Suppressor macrophage (primary cell): ENCODE measurements at places on chromosomes 2 and 18.
A peak's percentile ranks its signal among the peaks of the same experiment; 100 is the strongest.

DNA sequence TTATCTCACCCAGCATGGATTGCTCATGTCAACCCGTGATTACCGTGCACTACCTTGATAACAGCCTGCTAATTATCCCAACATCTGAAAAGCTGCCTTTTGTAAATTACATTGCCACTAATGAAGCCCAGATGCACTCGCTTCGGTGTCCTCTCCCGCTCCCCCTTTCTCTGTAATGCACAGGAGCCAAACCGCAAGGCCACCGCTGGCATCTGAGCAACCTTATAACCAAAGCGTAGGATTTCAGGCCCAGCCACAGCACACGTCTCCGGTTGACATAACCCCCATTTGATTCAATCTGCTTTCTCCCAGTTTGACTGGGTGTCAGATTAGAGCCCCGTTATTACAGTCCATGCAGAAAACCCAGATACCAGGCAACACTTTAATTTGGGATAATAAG lies 341.2 kb downstream of the ALK start:
- no peak for DNase-seq

GRCh38 chr2:54845514-54845913 lies 122.1 kb downstream of the EML6 start:
- DNase-seq = no peak

DNA sequence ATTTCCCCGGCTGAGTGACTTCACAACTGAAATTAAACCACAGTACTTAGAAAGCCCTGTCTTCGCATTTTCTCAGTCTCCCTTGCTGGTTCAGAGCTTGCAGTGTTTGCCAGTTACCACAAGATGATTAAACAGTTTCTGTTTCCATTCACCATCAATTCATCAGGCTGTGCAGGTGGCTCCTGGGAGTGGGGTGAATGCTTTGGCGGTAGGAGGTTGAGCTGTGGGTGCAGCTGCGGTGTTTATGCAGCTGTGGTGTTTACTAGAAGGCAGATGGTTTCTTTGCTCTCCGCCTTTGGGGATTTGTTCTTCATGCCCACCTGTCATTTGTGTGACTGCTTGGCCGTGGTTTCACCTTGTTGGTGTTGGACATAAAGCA lies 16.1 kb downstream of the ACOXL start:
- no peak for DNase-seq

DNA sequence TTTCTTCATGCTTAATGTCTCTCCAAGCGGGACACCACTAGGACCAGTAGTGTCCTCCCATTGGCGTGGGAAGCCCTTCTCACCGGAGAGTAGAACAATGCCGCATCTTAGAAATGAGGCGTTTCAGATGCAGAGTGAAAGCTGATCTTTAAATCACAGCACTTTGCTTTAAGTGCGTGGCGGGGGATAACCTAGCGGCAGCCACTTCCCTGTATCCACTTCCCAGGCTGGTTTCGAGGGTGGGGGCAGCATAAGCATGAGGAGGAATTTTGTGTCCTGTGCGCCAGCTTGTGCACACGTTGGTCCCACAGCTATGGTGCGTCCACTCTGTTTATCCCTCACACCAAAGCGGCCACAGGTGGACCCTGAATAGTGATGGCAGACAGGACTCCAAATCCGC lies 63.1 kb downstream of the MBP start:
- DNase-seq = peak; percentile 37

DNA sequence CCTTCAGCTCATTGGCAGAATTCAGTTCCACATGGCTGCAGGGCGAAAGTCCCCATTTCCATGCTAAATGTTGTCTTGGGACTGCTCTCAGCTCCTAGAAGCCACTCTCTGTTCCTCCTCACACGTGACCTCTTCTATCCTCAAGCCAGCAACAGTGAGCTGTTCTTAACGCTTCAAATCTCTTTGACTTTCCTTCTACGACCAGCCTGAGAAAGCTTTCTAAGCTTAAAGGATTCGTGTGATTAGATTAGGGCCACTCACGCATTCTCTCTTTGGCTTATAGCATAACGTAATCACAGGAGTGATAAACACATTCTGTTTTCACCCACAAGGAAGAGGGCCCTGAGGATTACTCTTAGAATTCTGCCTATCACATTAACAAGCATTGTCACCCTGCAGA lies 29.8 kb upstream of the LAMA1 start:
- no peak for DNase-seq

DNA sequence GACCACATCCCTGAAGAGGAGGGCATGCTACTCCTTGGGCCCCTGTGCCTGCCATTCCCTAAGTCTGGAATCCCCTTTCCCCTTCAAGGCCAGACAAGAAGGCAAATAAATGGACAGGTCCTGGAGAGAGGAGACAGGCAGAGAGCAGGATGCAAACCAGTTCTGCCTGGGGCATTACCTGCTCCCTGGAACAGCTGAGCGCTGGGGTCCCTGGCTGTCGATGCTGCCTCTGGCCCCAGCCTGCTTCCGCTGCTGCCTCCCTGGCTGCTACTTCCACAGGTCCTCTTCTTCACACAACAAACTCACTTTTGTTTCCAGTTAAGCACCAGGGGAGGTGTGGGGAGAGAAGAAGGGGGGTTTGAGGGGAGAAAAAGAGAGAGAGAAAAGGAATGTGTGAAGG lies 53.1 kb downstream of the SLC4A5 start:
- no peak for DNase-seq

- DNase-seq = no peak
Observed at GRCh38 chr18:69205925-69206324, 194.8 kb upstream of the DOK6 start.

DNA sequence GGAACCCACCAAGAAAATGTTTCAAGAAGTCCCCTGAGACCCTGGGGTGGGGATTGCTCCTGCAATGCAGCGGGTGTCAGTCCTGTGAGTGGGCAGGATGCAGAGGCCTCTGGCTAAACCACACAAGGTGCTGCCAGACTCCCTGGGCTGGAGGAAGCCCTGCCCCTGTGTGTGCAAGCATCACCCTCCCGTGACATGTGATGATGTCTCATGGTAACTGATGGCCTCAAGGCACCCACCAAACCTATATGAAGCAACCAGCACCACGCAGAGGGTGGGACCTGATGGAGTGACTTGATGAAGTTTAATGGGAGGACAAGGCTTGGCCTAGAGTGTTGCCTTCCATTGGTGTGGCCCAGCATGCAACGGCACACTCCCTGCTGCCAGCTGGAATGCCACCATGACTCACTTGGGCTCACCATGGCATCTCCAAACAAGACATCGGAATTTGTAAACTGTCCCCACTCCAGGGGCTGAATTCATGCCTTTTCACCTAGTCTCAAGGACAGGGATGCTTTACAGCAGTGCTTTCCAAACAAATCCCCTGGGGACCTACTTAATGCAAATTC lies 8.7 kb upstream of the SLC14A1 start:
- DNase-seq = peak; percentile 36

DNA sequence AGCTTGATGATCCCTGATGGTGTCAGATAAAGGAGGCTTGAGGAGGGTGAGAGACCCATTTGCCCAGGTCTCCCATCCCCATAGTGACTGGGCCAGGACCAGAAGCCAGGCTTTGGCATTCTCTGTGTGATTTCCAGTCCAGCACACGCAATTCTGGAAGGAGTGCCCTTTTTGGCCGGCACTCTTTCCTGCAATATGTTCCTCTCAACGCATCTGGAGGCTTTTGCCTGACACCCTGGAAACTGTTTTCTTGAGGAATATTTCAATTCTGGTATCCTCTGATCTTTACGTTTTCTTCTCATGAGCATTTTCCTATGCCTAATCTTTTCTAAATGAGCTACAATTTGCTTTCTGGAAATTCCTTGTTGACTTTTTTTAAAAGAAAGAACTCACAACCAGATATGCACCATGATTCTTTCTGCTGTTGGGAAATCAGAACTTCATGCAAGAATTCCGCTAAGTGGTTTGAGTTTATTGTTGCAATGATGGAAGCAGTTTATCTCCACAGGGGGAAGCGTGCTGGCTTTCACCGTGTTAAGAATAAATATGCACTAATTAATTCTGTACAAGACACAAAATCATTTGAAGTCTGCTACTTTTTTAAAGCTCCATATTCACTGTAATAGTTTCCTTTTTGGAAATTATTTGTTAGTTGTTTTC lies 143.7 kb downstream of the NAPG start:
- DNase-seq = peak; percentile 4

- DNase-seq = no peak
Observed at GRCh38 chr18:50472941-50473340, 86.9 kb upstream of the MAPK4 start.

GRCh38 chr2:68709421-68709911 lies 25.1 kb upstream of the ARHGAP25 start:
- peak; percentile 66 for DNase-seq

DNA sequence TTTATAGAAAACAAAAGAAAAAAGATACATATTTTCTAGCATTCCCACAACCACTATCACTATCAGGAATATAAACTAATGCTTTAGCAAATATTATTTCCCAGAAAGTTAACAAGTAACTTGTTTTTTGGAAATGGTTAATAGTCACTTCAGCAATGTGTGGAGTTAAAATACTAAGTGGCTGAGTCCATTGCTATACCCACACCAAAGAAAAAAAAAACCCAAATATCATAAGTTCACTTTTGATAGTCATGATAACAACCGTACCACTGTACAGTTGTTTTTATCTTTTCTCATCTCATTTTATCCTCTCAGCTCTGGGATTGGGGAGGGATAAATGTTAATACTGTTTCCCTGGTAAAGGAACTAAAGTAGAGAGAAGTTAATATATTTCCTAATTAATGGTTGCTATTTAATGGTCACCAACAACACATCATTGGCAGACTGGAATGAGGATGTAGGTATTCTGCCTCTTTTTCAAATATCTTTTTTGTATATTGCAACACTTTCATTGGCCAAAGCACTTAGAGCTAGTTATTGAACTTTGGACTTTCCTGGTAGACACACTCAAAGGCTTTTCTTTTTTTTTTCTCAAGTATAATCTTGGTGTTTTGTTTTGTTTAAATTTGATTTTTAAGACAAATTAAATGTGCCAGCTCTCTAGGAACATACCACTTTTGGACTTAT lies 18.4 kb upstream of the KANSL1L start:
- DNase-seq = no peak

DNA sequence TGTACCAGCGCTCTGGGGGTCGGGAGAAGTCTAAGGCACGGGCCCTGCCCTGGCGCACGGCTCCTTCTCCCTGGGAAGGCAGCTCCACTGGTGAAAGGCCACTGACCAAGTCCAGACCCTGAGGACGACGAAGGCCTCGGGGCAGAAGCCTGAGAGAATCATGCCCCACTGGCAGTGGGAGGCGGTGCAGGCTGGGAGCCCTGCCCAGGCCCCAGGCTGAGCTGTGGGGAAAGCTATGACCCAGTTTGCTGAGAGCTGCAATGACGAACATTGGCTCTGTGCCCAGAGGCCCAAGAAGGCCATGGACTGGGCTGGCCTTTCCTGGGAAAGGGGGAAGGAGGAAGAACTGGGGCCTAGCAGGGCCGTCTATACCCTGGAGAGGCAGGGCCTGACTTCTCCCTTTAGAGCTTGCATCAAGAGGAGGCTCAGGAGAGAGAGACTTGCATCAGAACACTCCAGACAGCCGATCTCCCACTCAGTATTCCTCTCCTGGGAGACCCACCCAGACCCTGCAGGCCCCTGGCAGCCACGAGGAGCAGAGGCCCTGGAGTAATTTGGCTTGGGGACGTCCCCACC lies 32.9 kb downstream of the HS1BP3 start:
- peak; percentile 100 for DNase-seq

DNA sequence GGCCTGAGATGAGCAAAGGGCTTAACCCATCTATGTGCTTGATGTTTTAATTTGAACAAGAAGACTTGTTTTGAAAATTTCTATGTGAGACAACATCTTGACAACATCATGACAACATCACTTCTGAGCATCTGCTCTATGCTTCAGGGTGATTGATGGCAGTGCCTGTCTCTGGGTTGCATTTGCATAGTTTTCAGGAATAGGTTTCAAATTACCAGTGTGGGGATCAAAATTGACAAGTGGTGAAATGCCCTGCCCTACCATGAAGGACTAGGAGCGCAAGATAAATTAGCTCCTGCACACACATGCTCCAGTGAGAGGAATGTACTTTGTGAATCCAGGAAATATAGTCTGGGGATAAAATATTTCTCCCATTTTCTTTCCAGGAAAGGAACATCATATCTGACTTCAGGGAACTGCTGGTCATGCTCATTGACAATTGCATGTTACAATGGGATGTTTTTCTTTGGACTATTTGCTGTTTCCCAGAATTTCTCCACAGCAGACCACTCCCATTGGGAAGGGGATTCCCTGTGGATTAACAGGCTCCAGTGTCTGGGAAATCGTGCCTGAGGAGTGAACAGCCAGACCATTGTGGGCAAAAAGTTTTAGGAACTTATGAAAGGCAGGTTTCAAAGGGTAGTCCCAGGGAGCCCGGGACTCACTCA lies 45.3 kb upstream of the IL1R2 start:
- DNase-seq = no peak

DNA sequence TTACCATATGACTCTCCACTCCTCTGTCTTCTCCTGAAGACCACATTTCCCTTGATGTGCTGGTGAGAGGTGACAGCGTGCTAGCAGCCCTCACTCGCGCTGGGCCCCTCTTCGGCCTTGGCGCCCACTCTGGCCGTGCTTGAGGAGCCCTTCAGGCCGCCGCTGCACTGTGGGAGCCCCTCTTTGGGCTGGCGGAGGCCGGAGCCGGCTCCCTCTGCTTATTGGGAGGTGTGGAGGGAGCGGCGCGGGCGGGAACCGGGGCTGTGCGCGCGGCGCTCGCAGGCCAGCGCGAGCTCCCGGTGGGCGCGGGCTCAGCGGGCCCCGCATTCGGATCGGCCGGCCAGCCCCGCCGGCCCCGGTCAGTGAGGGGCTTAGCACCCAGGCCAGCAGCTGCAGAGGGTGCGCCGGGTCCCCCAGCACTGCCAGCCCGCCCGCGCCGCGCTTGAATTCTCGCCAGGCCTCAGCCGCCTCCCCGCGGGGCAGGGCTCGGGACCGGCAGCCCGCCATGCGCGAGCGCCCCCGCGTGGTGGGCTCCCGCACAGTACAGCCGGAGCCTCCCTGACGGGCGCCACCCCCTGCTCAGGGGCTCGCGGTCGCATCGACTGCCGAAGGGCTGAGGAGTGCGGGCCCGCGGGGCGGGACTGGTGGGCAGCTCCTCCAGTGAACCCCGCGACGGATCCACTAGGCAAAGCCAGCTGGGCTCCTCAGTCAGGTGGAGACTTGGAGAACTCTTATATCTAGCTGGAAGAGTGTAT lies 246.6 kb upstream of the REG3G start:
- no peak for DNase-seq

GRCh38 chr2:31937741-31938140 lies 73.1 kb downstream of the MEMO1 start:
- DNase-seq = no peak

GRCh38 chr18:44946529-44947113 lies 265.9 kb downstream of the SETBP1 start:
- DNase-seq = no peak

DNA sequence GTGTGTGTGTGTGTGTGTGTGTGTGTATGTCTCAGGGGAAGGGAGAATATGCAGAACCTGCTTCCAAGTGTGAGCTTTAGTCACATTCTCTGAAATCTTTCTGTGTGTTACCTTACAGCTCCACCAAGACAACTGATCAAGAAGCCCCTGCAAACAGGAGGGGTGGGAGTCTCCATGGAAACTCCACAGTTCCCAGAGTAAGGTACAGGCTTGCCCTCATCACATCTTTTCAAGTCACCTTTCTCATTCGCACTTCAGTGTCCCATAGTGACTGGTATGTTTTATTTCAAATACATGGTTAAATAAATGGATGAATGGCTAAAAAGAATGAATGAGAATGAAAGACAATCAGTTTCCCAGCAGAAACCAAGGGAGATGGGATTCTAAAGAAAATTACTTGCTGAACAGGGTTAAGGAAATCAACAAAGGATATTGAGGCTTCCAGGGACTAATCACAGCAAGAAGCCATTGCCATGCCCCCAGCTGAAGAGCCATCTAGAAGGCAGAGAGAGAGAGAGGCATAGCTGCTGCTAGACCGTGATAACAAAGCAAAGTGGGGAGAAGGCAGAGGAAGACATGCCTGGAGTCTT lies 987.2 kb upstream of the CELF4 start:
- DNase-seq = no peak

GRCh38 chr2:219671279-219671678 lies 43.8 kb downstream of the SLC4A3 start:
- DNase-seq = no peak
